ENCODE measurements at places on chromosomes 3 and 15.

DNA sequence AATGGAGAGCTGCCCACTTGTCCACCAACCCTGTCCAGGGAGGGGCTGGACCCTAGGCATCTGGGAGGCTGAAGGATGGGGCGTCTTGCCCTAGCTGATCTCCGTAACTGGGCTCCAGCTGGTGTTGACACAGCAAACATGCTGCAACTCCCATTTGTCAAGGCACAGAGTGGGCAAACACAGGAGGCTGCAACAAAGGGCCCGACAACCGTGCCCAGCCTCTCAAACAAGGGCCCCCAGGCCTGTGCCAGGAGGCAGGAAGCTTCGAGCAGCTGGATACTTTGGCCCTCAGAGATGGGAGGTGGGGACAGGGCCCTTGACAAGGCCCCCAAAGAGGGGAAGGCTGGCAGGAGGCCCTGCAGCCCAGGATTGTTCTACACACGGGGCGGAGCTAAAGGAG lies 64.2 kb upstream of the TMEM115 start:
- DNase-seq = no peak

GRCh38 chr3:193869221-193870201 lies 266.4 kb upstream of the HES1 start:
- no peak for DNase-seq

- DNase-seq = no peak
These were observed 36.0 kb downstream of the SLC25A26 start for GRCh38 chr3:66256806-66257205.

GRCh38 chr3:30299674-30300385 lies 306.6 kb upstream of the TGFBR2 start:
- no peak for DNase-seq

DNA sequence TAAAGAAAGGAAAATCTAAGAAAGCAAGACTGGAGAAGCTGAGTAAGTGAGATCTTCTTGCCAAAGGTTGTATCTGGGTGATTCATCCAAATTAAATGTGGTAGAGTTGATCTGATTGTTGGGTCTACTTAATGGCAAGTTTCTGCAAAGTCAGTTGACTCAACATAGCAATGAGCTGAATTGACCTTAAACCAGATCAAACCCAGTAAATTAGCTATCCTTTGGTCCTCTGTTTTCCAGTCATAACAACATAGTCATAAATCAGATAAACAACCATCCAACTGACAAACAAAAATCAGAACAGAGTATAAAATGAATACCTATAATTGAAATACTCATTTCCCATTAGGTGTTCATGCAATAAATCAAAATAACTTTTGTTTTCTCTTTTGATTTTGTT lies 142.6 kb upstream of the CFAP20DC start:
- DNase-seq = no peak

DNA sequence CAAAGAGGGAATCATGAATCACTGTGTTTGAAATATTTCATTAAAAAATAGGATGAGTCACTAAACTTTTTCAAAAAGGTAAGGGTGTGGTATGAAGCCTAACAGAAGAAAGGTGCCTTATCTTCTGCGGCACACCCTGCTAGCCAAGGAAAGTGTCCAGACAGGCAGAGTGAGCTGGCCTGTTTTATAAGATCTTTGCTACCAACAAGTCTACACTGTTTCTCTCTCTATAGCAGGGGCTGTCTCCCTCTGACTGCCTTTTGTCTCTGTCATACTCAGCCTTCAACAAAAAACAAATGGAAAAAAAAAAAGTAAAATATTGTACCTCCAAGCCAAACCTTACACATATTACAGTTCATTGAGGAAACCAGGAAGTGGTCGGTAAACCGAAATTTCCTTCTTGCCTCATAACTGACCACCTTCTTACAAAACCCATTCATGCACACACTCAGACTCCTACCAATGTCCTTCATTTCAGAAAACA lies 9.1 kb downstream of the ZDHHC3 start:
- no peak for DNase-seq

GRCh38 chr3:140521751-140522445 lies 156.0 kb upstream of the TRIM42 start:
- no peak for DNase-seq

- DNase-seq = no peak
These were observed 645.6 kb upstream of the CBLB start for GRCh38 chr3:106514431-106514830.

All from T-cell (primary cell).